Stimulated activated CD8-positive, alpha-beta memory T cell treated with anti-CD3 and anti-CD28 coated beads, Interleukin-2, amount 100 ng/mL, for 48 hours (primary cell): ENCODE measurements at places on chromosomes 11 and 22.

DNA sequence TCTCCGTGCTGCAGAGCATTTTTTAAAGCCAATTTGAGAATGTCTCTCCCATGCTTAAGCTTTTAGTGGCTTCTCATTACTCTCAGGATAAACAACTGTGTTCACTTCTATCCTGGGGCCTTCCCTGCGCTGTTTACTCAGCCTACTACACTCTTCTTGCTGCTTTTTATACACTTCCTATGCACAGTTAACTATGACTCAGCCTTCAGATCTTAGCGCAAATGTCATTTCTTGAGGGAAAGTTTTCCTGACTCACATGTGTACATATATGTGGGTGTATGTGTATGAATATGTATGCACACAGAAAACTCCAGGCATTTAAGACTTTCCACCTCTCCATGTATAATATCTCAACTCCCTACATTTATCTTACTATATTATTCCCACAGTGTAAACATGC, 9.8 kb downstream of the THAP12 start:
- DNase-seq, result no peak

DNA sequence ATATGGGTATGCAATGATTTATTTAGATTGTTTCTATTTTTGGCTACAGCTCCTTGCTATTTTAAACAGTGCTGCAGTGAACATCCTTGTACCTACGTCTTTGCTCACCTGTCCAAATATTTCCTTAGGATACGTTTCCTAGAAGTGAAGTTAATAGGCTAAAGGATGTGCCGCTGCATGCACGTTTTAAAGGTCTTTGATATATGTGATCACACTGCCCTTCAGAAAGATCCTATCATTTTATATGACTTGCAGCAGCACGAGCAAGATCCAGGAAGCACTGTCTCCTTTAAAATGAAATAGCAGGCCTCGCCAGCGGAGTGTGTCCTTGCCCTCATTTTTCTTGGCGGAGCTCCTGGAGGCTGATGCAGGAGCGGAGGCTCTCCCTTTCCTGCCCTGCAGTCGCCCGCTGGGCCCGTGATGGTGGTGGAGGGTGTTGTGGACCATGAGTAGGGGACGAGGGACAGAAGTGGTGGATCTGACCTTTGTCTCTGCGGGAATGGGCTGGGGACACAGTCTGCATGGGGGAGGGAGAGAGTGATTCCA, 19.4 kb downstream of the RPS6KA4 start:
- DNase-seq, result no peak

GRCh38 chr22:48757581-48757980, 1070.1 kb downstream of the BRD1 start:
- no peak for DNase-seq

DNA sequence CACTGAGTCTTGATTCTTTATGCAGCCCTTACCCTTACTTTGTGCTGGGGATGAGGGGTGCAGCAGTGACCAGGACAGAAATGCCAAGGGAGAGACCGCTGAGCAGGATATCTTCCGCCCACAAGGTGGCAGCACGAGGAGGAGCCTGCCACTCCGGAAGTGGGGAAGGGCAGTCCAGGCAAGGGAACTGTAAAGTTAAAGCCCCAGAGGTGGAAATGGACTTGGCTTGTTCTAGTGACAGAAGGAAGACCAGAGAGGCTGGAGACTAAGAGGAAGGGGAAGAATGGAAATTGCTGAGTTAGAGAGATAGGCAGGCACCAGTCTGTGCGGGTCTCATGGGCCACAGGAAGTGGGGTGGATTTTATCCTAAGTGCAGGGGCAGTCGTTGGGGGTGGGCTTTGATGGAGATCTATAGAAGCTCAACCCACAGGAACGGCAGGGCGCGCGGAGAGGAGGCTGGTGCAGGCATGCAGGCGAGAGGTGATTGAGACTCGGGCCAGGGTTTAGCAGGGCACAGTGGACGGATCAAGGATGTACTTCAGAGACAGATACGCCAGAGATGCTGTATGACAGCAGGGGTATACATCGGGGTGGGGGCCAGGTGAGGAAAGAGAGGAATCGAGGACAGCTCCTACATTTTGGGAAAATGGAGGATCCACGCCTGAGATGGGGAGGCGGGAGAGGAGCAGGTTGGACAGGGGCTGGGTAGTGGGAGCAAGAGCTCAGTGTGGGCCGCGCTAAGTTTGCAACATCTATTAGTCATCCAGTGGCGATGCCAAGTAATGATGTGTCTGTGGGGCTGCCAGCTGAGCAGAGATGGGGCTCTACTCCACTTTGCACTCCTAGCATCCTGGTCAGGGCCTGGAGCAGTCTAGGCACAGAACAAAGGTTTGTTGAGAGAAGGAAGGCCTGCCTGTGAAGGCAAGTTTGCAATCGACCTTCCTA, 3.3 kb upstream of the GRK2 start:
- DNase-seq, result peak; percentile 66

DNA sequence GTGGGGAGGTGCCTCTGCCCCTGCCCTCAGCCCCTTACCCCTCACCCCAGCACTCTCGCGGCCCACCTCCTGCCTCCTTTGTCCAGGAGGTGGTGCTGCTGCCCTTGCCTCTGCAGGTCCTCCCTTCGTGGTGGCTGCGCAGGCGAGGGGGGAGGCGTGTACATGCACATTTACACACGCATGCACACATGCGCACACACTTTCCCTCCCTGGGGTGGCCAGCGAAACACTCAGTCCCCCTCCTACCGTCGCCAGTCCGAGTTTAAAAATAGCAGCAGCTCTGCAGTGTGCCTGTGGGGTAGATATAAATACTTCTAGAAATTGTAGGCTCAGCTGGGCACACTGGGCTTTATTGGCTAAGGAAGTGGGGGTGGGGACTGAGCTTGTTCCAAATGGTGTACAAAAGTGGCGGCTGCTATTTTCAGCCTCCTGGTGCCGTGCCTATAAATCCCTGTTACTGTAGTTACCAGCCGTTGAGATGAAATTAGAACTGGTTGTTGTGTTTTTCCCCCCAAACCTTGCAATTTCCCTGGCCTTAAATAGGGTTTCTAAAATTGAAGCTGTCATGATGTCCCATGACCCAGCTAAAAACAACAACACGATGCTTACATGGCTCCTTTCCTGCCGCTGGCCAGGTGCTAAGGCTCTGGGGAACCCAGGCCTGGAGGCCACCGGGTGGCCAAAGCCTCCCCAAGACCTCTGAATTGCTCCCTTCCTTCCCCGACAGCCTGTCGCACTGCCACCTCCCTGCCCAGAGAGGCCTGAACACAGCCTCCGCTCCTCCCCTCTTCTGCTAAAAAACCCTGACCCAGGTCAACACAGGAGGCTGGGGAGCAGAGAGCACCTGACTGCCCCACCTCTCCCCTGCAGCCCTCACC, 12.4 kb downstream of the PICK1 start:
- no peak for DNase-seq

DNA sequence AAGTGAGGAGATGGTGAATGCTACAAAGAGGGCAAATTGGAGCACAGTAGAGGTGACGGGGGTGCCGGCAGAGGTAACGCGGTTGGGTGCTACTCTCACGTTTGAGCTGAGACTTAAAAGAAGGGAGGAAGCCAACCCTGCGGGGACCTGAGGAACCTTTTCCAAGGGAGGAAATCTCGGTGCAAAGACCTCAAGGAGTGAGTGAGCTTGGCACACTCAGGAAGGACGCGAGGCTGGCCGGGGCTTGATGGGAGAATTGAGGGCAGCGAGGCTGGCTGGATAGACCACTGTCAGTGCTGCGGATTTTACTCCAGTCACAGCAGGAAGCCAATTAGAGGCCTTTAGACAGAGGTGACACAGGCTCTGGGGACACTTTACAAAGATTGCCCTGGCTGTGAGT, 25.0 kb downstream of the TSKU start:
- DNase-seq, result no peak

DNA sequence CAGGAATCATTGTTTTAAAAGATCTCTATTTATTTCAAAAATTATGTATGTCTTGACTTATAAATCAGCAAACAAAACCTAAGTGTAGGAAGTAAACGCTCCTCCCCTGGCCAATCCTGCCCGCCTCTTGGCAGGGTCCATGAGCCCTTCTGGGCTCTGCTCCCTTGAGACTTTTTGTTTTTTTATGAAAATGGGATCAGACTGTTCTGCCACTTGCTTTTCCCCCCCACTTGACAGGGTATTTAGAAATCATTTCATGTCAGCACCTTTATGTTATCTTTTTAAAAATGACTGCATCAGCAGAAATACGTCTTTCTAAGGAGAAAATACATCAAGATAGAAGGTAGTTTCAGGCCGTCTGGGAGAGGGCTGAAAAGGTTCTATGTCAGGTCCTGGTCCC, 35.6 kb downstream of the FBLN1 start:
- DNase-seq, result no peak

DNA sequence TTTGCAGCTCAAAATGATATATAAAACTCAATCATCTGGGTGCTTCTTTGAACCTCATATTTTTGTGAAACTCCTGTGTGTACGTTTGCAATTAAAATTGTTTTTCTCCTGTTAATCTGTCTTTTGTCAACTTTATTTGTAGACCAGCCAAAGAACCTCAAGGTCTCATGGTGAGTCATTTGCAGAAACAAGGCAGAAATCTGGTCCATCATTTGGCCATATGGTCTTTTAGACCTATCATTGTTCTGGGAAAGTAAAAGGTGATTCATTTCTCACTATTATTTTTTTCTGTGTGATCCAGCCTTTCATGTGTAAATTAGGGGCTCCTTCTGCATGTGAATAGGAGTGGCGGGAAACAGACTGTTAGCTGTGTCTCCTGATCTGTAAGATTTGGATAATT, 399.1 kb upstream of the DDI1 start:
- DNase-seq, result no peak

DNA sequence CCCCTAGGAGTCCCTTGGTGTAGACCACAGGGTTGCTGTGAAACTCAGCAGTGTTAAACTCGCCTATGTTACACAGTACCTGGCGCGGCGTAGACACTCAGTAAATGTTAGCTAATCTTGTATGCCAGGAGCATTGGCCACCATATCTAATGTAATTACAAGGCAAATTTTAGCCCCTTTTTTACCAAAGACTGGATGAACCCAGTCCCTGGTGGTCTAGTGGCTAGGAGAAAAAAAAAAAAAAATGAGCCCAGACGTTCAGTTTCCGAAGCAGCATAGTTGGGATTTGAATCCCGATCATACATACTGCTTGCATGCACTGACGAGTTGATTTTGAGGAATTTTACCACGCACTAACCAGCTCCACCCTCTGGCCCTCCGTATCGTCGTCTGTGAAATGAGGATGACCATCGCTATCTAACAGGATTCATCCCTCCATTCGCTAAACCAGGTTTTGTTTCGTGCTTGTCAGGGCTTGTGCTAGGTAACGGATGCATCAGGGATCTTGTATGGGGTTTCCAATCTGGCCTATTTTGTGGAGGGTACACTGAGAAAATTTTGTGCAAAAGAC, 688 bp downstream of the PTS start:
- DNase-seq, result no peak

DNA sequence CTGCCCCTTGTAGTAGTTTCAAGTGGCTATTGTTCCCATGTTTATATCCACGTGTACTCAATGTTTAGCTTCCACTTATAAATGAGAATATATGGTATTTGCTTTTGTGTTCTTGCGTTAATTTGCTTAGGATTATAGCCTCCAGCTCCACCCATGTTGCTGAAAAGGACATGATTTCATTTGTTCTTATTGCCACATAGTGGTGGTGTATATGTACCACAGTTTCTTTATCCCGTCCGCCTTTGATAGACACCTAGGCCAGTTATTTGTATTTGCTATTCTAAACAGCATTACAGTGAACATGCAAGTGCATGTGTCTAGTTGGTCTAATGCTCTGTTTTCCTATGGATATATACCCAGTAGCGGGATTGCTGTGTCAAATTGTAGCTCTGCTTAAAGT, 6.8 kb downstream of the OR51B2 start:
- no peak for DNase-seq

GRCh38 chr22:38927033-38927781, 30.2 kb upstream of the APOBEC3A start:
- DNase-seq, result no peak

- DNase-seq, result no peak
Observed at GRCh38 chr11:9180784-9181183, 84.4 kb downstream of the DENND5A start.

DNA sequence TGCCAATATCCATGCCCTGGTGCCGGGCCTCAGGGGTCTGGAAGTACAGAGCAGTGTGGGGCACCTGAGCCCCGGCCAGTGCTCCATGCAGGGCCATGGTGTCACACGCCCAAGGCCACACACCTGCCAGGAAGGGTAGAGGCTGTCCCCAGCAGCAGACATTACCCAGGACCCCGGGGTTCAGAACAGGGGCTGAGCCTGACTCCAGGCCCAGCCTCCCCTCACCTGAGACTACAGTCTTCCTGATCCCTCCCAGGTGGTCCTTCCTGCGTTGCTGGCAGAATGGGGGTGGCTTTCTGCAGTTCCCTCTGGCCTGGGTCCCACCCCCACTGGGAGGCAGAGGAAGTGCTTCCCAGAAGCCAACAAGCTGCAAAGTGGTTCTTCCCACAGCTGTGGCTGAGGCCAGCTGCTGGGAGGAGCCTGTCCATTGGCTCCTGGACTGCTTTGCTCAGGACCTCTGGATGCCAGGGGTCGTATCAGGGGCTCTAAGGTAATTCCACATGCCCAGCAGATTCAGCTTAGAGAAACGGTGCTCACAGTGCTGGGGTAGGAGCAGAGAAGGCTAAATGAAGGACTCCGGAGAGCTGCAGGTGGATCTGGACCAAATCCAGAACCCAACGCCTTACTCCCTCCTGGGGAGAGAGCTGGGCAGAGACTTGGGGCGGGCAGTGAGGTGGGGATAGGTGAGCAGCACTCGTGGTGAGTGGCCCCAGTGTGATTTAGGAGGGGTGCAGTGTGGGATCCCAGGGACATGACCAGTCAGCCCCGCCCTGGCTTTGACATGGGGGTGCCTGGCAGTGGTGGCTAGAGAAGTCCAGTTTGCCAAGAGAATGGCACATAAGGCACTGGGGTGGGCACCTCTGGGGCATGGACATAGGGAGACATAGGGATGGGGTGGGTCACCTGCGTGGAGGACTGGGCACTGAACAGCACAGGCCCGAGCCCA, 12.6 kb downstream of the TCIRG1 start:
- no peak for DNase-seq

GRCh38 chr11:116700586-116701220, 72.1 kb downstream of the BUD13 start:
- DNase-seq, result no peak

DNA sequence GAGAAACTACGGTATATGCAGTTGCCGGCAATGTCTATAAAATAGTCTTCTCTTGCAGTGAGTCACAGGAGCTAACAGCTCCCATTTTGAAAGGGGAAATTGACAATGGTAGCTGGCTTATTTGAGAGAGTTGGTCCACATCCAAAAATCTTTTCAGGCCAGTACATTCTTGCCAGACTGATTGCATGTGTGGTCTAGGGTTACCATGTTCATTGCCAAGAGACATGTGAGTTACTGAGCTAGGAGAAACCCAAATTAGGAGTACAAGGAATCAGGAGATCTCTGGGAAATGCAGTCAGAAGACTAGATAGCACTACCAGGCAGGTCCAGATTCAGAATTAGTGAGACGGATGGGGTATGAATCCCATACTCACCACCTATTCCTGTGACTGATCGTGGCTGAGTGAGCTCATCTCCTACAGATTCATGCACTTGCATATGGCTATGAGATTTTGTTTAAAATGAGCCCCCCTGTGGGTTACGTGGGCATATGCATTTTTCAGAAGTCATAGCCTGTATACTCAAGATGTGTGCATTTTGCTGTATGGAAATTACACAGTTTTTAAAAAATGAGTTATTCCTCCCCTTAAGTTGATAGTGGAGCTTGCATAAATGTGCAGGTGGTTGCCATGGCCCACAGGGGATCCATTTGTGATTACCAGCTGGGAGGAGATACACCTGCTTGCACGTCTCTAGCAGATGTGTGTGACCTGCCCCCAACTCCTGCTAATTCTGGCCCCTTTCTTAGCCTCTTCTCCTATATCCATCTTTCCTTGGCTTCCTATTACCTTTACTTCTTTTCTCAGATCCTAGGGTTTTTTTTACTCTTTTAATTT, 102.7 kb downstream of the COMMD9 start:
- no peak for DNase-seq

GRCh38 chr22:23211622-23212021, 31.3 kb downstream of the BCR start:
- DNase-seq, result no peak
